ENCODE measurements at places on chromosomes 3 and 15.
A peak's percentile ranks its signal among the peaks of the same experiment; 100 is the strongest.

DNA sequence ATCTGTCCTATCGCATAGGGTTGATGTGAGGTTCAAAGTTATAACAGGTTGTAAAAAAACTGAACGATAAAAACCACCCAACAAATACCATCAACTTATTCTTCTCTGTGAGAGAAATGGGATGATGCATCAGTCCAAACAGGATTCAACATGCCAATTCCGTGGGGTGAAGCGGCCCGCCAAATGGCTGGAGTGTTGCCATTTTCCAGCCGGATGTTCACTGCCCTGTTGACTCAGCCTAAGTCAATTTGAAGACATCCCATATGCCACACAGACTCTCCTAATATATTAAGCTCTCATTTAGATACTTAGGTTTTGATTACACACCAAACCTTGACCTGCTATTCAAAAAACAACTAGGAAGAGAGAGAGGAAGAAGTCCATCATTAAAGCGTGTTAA, 311.1 kb downstream of the VPS13C start:
- no peak for DNase-seq

DNA sequence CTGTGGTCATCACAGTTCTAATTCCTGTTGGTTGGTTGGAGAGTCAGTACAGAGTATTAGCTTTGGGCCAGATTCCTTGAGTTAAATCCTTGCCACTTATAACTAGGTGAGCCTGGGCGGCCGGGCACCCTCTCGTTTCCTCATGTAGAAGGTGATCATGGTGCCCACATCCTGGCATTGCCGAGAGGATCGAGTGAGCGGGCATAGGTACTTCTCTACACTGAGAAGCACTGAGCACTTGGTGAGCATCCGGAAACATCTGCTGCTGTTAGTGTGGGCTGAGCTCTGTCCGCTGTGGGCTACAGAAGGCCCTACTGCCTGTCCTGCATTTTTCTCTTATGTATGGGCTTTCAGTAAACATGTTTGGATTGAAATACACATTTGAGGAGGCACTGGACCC, 96.2 kb downstream of the CACNA1D start:
- DNase-seq = no peak

DNA sequence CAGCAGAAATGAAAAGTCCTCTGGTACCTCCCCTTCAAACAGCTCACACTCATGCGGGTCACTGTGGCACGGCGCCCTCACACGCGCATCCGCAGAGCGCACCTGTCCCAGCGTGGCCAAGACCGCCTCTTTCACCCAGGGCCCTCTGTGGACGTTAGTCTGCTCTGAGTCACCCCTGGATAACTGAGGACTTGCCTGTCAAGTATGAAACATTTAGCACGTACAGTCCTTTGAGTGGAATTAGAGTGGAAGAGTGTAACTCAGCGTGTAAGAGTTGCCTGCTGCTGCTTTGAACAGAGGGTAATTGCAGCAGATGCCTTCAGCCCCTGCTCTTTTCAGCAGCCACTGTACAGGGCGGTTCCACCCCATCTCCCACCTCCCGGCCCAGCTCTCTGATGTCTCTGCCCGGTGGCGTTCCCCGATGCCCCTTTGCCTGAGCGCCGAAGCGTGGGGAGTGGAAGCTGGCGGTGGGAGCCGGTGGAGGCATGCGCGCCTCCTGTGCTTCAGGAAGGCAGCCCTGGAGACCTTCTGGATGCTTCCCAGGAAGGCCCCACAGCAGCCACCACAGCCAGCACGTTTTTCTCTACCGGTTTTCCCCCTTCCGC, 23.0 kb downstream of the CPN2 start:
- peak; percentile 56 for DNase-seq

- DNase-seq = no peak
Measured at GRCh38 chr15:36414670-36415069, 164.8 kb upstream of the CDIN1 start.

- peak; percentile 61 for DNase-seq
Measured at GRCh38 chr15:52438047-52438446, 90.6 kb downstream of the MYO5A start.

DNA sequence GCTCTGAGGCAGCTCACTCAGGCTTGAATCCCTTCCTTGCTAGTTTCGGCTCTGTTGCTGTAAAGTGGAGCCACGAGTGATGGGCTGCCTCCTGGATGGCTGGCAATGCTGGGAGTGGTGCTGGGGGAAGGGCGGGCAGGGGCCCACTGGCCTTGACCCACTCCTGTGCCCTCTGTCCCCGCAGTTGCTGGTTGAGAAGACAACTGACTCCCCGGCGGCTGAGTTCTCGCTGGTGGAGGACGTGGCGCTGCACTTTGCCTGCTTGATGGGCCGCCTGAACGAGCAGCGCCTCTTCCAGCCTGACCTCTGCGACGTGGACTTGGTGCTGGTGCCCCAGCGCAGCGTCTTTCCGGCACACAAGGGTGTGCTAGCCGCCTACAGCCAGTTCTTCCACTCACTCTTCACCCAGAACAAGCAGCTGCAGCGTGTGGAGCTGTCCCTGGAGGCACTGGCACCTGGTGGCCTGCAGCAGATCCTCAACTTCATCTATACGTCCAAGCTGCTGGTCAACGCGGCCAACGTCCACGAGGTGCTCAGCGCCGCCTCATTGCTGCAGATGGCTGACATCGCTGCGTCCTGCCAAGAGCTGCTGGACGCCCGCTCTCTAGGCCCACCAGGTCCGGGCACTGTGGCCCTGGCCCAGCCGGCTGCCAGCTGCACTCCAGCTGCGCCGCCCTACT, 4.7 kb downstream of the ZBTB47 start:
- DNase-seq = no peak

- DNase-seq = no peak
Measured at GRCh38 chr3:145785668-145786067, 375.3 kb downstream of the PLOD2 start.

- no peak for DNase-seq
Measured at GRCh38 chr15:63178034-63178433, 11.4 kb upstream of the RAB8B start.

GRCh38 chr3:172651936-172652625, 58.8 kb downstream of the NCEH1 start:
- DNase-seq = no peak

GRCh38 chr3:49017229-49017970, 980 bp downstream of the DALRD3 start:
- DNase-seq = no peak

Measured in cardiac fibroblast (primary cell).